Left forelimb (tissue), 1 donor: ENCODE measurements at places on chromosomes 11 and 22.
A peak's percentile ranks its signal among the peaks of the same experiment; 100 is the strongest.

GRCh38 chr22:37280718-37281117, 1.6 kb upstream of the CYTH4 start:
- no peak for DNase-seq

GRCh38 chr11:31861011-31861410, 49.9 kb upstream of the PAX6 start:
- DNase-seq = no peak

GRCh38 chr22:31227186-31227585, 15.1 kb downstream of the LIMK2 start:
- DNase-seq = no peak

- DNase-seq = no peak
Measured at GRCh38 chr11:97722721-97723120, 1298.0 kb upstream of the CNTN5 start.

DNA sequence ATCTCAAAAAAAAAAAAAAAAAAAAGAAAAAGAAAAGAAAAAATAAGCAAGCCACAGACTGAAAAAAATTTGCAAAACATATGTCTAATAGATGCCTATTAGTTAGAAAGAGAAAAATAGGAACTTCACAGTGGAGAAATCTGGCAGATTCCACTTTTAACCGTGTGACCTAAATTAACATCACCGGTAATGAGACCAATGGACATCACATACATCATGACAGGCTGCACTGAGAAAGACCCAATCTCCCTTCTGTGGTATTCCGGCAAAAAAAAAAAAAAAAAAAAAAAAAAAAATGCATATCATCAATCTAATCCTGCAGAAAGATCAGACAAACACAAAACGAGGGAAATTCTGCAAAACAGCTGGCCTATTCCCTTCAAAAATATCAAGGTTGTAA, 46.7 kb upstream of the CECR2 start:
- DNase-seq = no peak

DNA sequence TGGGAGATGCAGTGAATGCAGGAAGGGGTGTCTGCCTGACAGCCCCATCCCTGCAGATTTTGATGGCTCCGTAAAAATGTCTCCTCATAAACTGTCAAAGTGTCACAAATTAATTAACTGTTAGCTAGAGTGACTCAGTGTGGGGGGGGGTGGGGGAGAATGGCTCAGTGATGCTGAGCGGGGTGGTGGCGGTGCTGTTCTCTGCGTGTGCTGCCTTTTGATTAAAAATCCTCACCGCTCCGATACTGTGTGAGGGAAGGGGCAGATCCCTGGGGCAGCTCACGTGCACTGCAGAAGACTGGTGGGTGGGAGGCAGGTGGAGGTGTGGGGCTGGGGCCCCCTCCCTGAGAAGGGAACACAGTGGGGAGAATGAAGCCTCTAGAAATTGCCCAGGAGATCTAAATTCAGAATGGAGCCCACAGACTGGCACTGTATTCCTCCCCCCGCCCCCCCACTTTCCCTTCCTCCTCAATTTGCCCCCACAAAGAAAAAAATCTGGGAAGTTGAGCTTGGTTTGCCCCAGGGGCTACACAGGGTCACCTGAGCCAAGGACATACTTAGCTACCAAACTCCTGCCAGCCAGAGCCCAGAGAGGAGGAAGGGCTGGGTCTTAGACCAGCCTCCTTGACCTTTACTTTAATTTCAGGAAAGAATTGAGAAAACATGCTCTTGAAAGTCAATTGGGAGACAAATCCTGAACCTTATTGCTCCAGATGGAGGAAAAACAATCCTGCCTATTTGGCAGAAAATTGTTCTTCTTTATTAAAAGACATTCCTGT, 39.8 kb downstream of the DRD2 start:
- no peak for DNase-seq

DNA sequence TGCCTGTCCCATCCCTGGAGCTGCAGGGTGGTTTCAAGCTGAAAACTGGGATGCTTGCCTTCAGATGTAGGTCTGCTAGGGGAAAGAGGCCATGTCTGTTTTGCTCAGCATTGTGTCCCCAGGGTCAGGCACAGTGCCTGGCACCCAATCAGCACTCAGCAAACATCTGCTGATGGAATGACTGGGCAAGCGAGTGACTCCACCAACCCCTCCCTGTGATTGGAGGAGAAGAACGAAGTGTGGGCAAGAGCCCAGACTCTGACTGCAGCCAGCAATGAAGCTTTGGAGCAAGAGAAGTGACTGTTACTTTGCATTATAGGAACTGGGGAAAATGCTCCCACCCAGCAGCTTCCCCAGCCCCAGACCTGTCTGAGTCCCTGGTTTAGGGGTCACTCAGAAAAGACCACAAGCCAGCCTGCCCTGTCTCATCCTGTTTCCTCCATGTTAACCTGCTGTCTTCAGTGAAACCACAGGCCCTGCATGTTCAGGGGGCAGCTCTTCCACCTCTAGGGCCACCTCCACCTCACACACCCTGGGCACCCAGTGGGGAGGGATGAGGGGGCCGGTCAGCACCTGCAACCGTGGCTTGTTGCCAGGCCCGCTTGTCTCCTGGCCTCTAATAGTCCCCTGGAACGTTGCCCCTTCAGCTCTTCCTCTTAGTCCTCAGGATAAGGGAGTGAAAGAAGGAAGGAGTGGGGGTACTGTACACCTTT, 147.4 kb downstream of the TRIM29 start:
- DNase-seq = no peak

DNA sequence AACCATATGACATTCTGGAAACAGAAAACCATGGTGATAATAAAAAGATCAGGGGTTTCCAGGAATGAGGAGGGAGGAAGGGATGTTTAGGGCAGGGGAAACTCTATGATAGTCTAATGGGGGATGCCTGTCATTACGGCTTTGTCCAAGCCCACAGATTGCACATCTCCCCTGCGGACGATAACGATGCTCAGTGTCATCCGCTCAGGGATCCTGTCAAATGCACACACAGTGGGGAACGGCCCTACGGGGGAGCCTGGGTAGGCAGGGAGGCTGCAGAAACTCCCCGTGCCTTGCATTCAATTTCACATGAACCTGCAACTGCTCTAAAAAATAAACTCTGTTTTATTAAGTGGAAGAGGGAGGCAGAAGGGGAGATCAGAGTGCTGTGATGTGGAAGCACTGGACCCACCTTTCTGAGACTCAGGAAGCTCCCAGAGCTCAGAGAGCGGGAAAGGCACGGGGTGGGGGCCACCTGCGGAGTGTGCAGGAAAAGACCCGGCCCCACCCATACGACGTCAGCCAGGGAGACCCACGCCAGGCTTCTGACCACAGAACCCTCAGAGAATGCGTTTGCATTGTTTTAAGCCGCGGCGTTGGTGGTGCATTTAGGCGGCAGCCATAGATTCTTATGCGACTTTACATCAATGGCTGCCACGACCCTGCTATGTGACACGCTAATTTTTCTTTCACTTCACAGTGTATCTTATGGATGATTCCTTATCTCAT, 543.5 kb downstream of the BRD1 start:
- DNase-seq = no peak

GRCh38 chr22:49849161-49850020, 4.3 kb upstream of the ZBED4 start:
- DNase-seq = no peak

GRCh38 chr11:61547246-61547645, 33.6 kb downstream of the SYT7 start:
- DNase-seq = no peak

DNA sequence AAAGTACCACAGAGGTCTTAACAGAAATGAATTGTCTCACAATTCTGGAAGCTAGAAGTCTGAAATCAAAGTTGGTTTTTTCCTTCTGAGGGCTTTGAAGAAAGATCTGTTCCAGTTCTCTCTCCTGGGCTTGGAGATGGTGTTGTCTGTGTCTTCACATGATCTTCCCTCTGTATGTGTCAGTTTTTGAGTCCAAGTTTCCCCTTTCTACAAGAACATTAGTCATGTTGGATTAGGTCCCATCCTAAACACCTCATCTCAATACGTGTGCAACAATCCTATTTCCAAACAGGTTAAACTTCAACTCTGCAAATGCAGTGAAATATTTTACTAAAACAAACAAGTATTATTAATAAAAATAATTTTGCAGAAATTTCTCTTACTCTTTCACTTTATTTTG, 3.1 kb upstream of the PTS start:
- no peak for DNase-seq

- DNase-seq = no peak
Measured at GRCh38 chr11:114606003-114606801, 10.6 kb upstream of the NXPE4 start.

- no peak for DNase-seq
Measured at GRCh38 chr11:117604336-117604995, 192.6 kb downstream of the DSCAML1 start.

DNA sequence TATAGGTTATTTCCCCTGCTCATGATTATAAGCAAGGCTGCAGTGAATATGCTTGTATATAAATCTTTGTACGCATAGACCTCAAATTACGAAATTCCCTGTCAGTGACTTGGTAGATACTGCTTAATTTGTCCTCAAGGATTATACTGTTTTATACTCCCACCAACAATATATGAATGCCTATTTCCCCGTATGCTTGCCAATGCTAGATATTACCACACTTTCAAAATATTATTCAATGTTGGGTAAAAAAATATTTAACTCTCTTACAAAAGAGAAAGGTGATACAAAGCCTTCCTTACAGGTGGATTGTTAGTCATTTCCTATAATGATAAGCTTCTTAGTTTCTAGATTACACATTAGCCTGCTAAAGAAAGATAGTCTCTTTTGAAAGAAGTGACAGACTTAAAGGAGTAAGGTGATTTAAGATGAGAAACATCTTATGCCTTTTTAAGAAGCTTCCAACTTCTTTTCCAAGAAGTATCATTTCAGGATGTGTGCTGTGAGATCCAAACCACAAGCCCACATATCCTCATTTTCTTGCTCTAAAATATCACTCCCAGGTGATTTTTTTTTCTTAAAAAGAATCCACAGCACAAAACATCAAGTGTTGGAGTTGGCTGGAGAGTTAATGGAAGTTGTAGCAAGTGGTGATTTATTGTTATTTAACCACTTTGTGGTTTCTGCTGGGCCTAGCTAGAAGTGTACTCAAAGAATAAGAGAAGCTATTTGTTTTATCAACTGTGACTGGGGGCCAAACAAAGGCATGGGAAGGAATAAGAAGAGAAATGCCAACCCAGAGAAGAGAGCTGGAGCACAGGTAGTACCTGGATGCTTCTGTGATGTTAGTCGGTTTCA, 59.2 kb downstream of the BARX2 start:
- DNase-seq = no peak

GRCh38 chr11:19812096-19812495, 99.5 kb downstream of the NAV2 start:
- no peak for DNase-seq

DNA sequence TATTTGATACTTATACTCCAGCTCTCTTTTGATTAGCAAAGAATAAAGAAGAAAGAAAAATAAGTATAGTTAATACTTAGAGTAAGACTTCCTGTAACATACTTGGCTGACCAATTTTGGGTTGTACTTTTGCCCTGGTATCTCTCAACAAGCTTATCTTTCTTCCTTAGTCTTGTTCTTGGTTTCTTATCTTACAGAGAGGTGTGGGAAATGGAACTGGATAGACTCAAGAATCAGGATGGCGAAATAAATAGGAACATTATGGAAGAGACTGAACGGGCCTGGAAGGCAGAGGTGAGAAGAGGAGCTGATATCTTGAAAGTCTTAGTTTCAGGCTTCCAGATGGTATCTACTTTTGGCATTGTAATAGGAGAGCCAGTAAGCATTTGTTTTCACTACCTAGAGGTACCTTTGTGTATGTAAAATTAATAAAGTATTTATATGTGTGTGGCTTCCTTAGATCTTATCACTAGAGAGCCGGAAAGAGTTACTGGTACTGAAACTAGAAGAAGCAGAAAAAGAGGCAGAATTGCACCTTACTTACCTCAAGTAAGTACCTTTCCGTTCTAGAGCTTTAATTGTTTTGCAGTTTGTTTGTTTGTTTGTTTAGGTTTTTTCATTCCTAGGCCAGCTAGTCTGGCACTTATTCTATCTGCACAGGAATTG, 11.3 kb upstream of the BACE1-AS start:
- DNase-seq = no peak

DNA sequence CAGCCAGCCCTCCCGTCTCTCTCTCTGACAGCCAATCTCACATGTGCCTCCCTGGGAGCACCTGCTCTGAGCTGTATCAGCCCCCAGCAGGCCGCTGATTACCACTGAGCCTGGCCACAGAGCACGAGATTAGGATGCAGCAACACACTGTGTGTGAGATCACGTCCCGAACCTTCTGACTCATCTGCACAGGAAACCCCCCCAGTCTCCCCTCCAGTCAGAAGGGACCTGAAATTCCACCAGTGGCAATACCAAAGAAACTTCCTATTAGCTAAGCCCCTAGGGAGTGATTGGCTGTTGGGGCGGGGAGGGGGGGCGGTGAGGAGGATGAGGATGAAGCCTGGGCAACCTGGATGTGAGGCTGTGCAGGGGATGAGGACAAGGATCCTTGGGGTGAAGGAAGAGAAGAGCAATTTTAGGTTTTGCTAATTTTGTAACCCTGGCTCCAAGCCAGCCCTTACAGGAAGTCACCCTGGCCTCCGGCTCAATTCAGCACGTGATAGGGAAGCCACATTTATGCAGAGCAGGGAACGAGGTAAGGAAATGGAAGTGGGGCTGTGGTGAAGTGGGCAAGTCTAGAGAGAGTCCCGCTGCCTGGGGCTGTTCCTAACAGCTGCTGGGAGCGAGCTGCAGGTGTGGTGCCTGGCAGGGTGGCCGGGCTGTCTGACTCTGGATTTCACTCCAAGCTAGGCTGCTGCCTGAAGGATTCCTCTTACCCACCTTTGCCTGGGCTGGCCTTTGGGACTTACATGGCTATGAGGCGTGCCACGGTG, 1.9 kb downstream of the SLC43A3 start:
- peak; percentile 69 for DNase-seq

DNA sequence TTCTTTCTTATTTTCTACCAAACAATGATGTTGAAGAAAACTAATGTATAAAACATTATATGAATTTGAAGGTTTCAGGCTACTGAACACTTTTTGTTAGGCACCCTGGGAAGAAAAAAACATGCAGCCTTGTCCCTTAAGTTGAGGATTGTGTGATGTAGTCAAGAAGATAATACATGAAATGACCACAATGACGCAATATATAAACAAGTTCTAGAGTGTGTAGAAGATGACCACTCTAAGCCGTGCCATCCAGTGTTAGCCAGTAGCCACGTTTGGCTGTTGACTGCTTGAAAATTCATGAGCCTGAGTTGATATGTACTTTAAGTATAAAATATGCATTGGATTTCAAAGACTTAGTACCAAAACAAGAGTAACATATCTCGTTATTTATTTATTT, 16.2 kb downstream of the SWAP70 start:
- no peak for DNase-seq

DNA sequence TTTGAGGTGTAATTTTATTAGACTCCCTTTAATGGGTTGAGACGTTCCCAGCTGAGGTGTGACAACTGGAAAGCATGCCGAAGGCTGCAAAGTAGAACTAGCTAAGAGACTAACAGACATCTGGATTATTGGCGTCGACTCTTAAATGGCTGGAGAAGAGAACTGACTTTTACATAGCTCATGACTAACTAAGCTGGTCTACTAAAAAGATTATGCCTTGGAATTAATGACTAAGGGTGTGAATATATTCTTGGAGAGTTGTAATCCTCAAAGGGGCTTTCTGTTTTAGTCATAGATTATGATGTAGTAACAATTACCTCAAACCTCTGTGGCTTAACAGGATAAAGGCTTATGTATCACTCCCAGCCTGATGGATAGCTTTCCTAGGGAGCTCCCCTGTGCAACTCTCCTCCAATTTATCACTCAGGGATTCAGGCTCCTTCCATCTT, 39.5 kb upstream of the SLC5A12 start:
- DNase-seq = no peak
